LNCaP clone FGC (cell line): ENCODE measurements at places on chromosomes 1 and 21.

- DNase-seq, result no peak
These were observed 191.2 kb upstream of the SGIP1 start for GRCh38 chr1:66342707-66343106.

DNA sequence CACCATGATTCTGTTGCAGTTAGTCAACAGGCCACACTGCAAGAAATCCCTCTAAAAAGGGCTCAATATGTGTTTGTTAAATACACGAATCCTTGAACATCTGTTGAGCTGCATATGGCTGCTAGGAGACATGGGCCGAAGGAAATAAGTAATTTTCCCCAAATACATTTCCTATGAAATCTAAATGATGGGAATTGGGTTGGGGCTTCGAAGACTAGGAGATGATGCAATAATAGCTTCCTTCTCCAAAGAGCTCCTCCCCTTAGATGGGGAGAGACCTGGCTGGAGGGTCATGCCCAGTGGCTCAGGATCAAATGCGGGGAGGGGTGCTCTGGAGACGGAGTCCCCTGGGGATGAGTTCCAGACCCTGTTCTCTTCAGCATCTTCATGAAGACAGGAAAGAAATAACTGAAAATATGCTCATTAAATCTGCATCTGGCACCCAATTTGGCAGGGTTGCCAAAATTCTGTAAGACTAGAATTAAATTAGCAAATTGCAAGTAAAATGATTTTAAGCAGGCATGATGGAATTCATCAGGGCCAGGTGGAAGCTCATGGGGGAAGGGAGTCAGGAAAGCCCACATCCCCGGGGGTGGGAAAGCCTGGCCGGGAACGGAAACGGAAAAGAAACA is 165.0 kb upstream of the EDN2 start:
- no peak for DNase-seq

DNA sequence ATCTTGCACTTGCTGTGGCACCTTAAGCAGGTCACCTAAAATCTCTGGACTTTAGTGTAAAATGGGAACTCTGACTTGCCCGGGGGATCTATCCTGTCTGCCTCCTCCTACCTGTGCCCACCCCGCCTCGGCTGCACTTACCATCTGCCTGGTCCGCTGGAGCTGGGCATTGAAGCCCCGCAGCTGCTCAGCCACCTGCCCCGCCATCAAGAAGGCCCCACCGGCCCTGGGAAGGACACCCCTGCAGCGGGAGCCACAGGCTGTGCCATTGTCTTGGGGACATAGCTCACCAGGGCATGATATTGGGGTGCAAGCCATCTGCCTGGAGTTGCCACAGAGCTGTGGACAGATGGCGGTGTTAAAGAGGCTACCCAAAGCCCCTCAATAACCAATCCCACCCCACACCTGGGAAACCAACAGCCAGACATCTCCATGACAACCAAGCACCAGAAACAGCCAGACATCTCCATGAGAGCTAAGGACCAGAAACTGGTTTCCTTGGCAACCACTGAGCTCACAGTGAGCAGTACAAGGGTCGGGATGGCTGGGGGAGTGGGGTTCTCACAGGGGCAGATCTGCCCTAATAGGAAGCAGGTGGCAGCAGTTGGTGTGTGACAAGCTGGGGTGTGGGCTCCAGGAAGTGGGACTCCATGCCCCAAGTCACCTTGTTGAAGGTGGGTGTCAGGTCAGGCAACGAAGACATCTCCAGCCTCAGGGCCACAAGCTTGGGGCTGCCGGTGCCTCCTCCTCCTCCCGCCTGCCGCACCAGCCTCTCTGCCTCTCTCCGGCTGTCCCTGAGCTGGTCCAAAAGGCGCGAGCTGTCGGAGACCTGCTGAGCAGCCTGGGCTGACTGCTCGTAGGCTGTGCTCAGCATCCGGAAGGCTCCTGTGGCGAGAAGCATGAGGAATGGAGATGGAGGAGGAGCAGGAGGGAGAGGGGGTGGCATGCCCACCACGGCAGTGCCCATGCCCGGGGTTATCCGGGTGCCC is 29.1 kb downstream of the LAMB3 start:
- no peak for DNase-seq

- no peak for DNase-seq
These were observed at the start of gene NCF2 for GRCh38 chr1:183590244-183591191. TSS of gene NCF2 (minus strand) at chr1:183590459. CDS start at chr1:183590329, 130 bp downstream.

- DNase-seq, result no peak
These were observed 591 bp upstream of the KDM1A start for GRCh38 chr1:23018661-23019093.

GRCh38 chr1:2214541-2215241 is 13.4 kb upstream of the SKI start:
- no peak for DNase-seq

DNA sequence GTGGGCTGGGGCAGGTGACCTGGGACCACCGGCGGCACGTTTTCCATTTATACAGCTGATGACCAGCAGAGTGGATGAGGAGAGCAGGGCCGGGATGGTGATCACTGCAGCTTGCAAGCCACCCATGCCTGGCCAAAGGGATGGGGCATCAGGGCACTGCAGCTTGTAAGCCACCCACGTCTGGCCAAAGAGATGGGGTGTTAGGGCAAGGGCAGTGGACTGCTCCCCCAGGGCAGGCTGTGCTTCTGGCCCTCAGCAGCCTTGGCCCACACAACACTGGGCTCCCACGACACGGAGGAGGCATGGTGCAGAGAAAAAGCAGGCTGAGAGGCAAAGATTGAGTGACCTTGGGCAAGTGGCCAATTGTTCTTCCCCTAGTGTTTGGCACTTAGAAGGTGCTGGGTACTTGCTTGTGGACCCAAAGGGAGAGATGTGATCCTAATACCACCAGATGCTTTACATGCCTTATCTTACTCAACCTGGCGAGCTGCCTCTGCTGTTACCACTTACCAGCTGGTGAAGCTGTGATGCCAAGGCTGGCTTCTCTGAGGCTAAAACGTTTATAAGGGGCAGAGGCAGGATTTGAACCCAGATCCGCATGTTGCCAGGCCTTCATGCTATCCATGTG is 48.3 kb downstream of the TRIM62 start:
- no peak for DNase-seq

DNA sequence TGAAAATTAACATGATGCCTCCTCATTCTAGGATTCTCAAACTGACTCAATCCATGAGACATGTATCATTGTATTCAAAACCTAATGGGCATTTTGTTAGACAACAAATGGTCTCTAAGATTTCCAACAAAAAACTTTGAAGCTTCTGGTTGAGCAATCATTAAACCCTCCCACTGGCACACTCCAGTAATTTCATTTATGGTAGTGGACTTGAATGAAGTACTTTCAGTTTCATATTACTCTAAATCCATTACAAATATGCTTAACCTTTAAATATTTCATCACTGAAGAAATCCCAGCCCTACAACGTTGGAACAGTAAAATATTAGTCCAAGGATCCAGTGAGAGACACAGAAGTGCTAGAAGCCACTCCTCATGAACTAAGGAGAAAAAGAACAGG is 43.5 kb downstream of the GBP6 start:
- no peak for DNase-seq
